ENCODE measurements at places on chromosomes 7 and 10.
A peak's percentile ranks its signal among the peaks of the same experiment; 100 is the strongest.

GRCh38 chr7:5713124-5713912, 68.1 kb downstream of the RNF216 start:
- no peak for DNase-seq

DNA sequence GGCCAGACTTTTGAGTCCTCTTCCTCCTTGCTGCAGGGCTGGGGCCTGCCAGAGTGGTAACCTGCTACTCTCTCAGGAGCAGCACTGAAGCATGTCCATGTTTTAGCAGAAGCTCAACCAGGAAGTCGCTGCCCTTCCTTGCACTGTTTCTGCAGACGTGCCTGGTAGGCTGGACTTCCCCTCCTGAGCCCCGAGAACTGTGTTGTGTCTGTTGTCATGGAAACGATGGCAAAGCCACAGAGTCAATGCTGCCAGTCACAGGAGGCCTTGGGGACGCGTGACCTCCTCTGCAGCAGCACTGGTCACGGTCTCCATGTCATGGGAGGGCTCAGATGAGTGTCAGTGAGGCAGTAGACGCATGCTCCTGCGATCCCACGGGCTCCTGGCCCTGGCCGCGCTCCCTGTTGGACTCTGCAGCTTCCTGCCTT, 145.5 kb downstream of the FANK1 start:
- DNase-seq: peak; percentile 57

DNA sequence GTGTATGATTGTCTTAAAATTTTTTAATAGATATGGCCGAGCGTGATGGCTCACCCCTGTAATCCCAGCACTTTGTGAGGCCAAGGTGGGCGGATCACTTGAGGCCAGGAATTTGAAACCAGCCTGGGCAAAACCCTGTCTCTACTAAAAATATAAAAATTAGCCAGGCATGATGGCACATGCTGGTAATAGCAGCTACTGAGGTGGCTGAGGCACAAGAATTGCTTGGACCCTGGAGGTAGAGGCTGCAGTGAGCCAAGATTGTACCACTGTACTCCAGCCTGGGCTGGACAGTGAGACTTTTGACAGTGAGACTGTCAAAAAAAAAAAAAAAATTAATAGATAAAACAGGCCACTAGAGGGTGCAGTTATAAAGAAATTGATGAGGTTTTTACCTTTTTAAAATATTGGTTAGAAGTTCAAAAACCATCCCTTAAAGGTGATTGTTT, 20.5 kb downstream of the NOM1 start:
- no peak for DNase-seq

DNA sequence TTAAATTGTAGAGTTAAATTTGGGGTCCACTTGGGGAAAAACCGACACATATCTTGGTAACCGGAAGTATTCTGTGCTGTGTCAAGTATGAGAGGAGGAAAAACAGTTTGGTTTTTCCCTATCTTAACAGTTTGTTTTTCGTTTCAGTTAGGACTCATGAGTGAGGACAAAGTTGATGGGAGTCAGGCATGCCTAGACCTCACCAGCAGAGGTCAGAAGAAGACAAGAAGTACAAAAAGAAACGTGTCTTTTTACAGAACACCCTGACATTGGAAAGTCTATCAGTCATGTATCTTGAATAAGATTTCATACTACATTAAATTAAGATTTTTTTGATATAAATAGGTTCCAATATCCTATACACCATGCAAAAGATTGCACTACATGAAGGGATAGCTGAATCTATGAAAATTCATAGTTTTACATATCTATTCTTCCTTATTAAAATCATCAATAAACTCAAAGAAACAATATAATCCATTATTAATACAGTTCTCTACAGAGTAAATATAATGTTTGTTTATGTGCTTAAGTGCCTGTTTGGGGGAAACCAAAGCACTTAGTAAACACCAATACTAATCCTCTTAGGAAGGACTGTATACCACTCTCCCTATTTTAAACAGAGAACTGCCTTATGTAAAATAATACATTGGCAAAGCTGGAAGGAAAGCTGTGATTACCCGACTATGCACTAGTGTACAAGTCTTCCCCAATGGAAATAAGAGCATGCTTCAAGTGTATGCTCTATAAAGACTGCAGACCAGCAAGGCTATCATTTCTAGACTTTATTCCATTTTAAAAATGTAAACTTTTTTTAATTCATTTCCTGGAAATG, 95.6 kb downstream of the USP6NL start:
- DNase-seq: no peak

GRCh38 chr10:73779018-73779417, 2.8 kb upstream of the CHCHD1 start:
- no peak for DNase-seq

DNA sequence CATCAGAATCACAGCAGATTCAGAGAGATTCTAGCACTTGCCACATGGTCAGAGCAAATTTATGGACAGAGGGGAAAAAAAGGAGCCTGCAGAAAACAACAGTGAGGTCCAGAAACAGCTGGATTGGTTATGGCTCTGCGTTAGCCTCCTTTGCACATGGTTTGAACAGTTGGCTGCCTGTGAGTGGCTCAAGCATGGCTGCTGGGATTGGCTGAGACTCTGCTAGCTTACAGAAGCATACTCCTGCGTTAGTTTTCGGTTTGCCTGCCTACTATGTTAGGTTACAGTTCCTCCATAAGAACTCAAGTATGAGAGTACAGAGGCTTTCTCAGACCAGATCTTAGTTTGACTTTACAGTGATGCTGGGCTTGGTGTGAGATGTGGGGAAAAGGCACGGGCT, 80.7 kb upstream of the WDR11 start:
- DNase-seq: no peak

DNA sequence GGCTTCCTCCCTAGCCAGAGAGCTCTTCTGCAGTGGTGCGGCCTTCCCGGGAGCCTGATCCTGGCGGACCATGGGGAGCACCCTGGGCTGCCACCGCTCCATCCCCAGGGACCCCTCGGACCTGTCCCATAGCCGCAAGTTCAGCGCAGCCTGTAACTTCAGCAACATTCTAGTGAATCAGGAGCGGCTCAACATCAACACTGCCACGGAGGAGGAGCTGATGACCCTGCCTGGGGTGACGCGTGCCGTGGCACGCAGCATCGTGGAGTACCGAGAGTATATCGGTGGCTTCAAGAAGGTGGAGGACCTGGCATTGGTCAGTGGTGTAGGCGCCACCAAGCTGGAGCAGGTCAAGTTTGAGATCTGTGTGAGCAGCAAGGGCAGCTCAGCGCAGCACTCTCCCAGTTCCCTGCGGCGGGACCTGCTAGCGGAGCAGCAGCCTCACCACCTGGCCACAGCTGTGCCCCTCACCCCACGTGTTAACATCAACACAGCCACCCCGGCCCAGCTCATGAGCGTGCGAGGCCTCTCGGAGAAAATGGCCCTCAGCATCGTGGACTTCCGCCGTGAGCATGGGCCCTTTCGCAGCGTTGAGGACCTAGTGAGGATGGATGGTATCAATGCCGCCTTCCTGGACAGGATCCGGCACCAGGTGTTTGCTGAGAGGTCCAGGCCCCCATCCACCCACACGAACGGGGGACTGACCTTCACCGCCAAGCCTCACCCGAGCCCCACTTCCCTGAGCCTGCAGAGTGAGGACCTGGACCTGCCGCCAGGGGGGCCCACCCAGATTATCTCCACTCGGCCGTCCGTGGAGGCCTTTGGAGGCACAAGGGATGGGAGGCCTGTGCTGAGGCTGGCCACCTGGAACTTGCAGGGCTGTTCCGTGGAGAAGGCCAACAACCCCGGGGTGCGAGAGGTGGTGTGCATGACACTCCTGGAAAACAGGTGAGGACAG, 1.5 kb downstream of the EEPD1 start:
- peak; percentile 59 for DNase-seq

- DNase-seq: peak; percentile 17
These were observed 66.3 kb downstream of the INSIG1 start for GRCh38 chr7:155363852-155364600.

DNA sequence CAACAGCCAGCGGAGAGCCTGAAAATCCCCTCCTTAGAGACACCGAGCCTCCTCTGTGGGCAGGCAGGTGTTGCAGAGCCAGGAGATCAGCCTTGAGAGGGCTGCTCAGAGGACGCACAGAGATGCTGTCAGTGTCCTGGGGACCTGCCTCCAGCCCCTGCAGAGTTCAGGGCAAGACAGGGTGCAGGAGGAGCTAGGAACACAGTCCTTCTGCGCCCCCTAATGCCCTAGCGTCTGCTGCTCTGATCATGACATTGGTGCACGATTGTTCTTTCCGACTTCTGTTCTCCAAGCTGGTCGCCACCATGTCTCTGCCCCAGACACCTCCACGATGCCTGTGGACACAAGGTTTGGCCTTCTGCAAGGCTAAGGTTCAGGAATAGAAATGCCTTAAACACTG, 613.7 kb upstream of the MKI67 start:
- DNase-seq: no peak

GRCh38 chr7:75789361-75789924, 17.4 kb upstream of the CCL26 start:
- DNase-seq: no peak

- DNase-seq: peak; percentile 51
These were observed 38.2 kb downstream of the CALML5 start for GRCh38 chr10:5461203-5461588.

DNA sequence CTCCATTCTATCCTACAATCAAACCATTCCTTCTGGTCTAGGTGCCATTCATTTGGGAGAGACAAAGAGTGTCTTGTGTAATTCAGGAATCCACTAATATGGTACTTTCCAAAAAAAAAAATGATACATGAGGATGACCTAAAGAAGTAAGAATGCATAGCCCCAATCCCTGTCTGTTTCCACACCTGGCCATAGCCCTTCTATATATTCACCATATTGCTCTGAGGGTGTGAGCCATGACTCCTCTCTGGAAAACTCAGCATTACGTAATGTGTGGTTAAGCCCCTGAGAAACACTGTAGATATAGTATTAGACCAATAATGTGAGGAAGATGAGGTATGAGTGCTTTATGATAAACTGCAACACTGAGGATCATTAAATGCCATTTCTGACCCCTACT, 592.7 kb downstream of the INHBA start:
- DNase-seq: no peak

DNA sequence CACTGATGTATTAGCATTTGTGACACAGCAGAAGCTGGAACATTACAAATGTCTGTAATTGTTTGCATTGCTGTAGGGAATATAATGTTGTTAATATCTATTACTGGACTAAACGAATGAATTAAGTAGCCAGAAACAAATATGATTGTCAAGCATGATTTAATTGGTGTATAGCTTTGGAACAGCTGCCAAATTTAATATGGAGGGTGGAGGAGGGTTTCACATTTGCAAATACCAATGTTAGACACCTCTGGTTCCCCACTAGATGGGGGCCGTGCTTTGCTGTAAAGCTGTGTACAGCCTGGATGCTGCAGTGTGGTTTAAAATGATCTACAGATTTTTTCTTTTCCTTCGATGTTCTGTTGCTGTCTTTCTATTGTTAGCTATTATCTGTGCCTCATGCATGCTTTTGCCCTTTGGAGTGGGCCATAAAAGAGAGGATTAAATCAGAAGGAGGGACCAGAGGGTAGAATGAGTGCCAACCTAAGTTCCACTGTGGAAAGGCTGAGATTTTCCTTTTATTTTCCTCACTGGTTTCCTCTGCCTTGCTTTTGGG, 23.1 kb downstream of the DNAJB9 start:
- DNase-seq: peak; percentile 29

DNA sequence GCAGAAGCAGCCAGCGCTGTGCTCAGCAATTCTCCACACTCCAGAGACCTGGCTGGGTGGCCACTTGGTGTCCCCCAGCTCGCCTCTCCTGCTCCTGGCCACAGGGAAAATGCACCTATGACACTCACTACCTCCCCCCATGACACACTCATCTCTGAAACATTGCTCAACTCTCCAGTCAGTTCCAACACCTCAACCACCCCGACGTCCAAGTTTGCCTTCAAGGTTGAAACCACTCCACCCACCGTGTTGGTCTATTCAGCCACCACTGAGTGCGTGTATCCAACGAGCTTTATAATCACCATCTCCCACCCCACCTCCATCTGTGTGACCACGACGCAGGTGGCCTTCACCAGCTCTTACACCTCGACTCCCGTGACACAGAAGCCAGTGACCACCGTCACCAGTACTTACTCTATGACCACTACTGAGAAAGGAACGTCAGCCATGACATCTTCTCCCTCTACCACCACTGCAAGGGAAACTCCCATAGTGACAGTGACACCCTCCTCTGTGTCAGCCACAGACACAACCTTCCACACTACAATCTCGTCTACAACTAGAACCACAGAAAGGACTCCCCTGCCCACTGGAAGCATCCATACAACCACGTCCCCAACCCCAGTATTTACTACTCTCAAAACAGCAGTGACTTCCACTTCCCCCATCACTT, 2.7 kb downstream of the MUC3A start:
- no peak for DNase-seq

- DNase-seq: peak; percentile 58
These were observed 8.4 kb downstream of the OSBPL3 start for GRCh38 chr7:24971333-24972165.

DNA sequence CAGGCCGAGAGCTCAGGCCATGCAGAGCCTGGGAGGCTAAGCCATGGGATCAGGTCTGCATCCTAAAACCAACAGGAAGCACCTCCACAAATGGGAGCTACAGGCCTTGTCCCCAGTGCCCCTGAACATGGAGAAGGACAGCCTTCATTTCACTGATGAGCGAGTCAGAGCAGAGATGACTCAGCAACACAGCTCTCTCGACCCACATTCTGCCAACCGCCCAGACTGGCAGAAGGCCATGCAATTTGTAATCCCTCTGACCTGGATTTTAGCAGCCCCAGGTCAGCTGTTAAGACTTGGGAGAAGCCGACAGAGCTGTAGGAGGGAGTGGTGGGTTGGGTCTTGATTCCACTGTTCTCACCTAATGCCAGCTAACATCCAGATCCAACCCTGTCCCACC, 25.5 kb downstream of the VOPP1 start:
- DNase-seq: no peak

- DNase-seq: no peak
These were observed 46.4 kb upstream of the RPA3 start for GRCh38 chr7:7764520-7765396.

DNA sequence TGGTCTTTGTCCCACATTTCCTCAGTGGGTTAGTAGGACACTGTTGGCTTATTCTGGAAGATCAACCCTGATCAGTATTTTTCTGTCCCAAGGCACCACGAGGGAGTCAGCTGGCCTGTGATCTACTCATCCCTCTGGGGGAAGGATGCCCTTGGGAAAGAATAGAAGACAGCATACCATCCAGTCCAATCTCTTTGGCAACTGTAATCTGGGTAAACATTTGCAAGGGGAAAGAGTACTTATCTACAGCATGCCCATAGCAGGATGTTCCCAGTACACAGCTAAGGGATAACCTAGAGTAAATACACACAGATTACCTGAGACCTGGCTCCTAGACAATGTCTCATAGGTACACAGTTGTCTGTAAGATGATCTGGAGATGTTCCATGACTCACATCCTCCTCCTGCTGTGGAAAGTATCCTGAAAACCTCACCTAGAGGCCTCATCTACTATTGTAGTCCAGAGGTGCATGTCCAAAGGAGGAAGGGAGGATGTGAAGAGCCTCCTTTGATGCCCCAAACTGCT, 134.3 kb upstream of the VWC2 start:
- no peak for DNase-seq
